Stimulated activated CD8-positive, alpha-beta memory T cell treated with anti-CD3 and anti-CD28 coated beads, Interleukin-15, amount 100 ng/mL, for 1 hour (primary cell): ENCODE measurements at places on chromosomes 3 and 15.

DNA sequence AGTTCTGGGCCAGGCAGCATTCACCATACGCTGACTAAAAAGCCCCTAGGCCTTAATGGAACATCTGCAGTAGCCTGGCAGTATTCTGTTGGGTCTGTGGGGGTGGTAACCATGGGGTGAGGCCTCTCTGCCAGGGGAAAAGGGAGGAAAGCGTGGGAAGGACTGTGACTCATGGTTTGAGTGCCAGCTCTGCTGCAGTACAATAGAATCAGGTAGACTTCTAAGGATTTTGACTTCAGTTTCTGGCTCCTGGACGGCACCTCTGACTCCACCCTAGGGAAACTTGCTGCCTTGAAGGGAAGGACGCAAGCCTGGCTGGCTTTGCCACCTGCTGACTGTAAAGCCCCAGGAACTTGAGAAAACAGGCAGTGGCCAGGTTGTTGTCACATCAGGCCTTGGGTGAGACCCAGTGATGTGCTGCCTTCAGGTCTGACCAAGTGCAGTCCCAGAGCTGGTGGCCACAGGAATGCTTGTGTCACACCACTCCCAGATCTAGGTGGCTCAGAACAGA is 148.6 kb downstream of the SUCNR1 start:
- DNase-seq, result no peak

DNA sequence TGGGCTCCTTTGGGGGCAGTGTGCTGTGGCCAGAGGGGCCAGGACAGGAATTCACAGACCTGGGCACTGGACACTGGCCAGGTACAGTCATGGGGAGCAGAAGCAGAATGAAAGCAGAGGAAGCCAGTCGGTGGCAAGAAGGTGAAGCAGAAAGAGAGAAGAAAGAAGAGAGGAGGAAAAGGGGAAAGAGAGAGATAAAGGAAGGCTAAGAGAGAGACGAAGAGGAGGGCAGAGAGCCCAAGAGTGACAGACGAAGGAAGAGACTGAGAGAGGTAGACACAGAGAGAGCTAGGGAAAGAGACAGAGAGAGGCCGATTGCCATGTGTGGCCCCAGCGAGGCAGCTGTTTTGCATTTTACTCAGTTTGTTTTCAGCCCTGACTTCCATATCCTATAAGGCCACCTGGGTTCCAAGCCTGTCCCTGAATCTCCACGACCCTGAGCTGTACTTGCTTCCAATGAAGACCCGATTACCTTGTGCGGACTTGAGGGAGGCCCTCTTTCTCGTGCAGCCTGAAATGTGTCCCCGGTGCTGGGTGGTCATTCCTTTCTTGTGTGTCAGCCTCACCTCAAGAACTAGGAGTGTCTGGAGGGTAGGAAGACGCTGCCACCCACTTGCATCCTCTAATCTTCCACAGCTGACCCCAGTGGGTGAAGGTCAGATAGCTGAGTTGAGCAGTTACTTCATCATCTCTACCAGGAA is 73.9 kb downstream of the LSM3 start:
- DNase-seq, result no peak

DNA sequence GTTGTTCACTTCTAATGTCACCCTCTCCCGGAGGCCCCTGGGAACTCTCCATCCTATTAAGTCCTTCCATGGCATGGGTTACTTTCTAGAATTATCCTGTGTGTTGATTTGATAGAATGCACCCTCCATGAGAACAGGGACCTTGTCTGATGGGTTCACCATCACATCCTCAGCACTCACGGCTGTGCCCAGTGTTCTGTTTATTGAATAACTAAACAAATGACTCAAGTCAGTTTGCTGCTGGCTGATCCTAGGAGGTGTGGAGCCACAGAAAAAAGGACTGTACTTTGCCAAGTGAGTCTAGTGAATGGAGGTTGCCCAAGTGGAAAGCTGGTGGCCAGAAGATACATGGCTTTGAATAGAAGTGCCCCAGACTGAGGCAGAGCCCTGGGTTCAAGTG is 48.5 kb upstream of the RAB6B start:
- no peak for DNase-seq

DNA sequence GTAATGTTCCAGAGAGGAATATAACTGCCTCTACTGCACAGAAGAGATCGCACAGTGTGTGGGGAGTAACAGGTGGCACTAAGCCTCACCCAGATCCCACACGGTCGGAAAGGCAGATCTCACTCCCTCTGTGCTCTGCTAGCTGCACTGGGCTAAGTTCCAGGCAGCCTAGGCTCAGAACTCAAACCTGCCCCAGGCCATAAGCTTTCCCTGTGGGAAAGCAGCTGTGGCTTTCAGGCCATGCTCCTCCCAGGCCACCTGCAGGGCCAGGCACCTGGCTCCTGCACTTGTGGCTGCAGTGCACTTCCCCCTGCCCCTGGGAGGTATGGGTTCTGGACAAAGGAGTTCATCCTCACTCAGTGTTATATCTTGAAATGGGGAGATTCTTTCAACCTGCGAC is 27.5 kb downstream of the PCCB start:
- no peak for DNase-seq

GRCh38 chr3:174596447-174596982 is 262.6 kb upstream of the NAALADL2 start:
- no peak for DNase-seq

- DNase-seq, result no peak
Measured at GRCh38 chr3:4751502-4752101, 227.6 kb upstream of the BHLHE40 start.

DNA sequence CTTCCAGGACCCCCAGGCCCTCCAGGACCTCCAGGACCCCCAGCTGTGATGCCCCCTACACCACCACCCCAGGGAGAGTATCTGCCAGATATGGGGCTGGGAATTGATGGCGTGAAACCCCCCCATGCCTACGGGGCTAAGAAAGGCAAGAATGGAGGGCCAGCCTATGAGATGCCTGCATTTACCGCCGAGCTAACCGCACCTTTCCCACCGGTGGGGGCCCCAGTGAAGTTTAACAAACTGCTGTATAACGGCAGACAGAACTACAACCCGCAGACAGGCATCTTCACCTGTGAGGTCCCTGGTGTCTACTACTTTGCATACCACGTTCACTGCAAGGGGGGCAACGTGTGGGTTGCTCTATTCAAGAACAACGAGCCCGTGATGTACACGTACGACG is 22.1 kb upstream of the CMSS1 start:
- DNase-seq, result no peak

- no peak for DNase-seq
Measured at GRCh38 chr3:63333815-63334214, 55.7 kb downstream of the SYNPR start.

- DNase-seq, result no peak
Measured at GRCh38 chr3:50612234-50612882, 784 bp upstream of the CISH start.

DNA sequence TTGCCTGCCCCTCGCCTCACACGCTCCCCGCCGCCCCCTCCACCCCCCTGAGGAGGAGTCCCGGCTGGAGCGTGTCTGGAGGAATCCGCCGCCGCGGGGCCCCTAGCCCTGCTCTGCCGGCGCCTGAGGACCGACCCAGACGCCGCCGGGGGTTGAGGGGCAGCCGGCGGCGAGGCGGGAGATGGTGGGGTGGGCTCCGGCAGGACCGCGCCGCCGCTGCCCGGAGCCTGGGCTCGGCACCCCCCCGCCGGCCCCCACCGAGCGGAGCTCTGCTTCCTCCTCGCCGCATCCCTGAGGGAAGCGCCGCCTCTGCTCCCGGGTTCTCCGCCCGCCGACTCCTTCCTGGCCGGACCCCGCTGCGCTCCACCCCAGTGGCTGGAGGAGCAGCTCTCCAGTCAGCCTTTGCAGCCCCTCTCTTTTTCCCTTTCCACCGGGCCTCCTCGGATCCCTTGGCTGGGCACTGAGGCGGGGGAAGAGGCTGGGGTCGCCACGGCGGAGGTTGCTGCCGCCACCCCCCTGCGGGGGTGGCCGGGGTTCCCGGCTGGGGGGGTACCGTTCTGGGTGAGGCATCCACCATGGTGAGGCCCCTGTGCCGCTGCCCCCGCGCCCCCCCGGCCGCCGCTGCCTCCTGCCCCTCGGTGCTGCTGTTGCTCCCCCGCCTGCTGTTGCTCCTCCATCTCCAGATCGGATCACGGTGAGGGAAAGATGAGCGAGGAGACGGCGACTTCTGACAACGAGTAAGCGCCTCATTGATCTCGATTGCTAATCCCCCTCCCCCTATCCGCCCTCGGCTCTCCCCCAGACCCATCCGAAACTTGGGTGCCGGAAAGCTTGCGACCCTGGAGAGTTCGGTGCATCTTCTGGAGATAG is at the start of gene SPRED1:
Gene SPRED1 (plus strand): TSS at position 356 of the 870 bp plus-strand sequence. CDS start 350 bp downstream, at position 706.
- no peak for DNase-seq

GRCh38 chr15:67501177-67501835 is 19.6 kb upstream of the C15orf61 start:
- DNase-seq, result no peak

DNA sequence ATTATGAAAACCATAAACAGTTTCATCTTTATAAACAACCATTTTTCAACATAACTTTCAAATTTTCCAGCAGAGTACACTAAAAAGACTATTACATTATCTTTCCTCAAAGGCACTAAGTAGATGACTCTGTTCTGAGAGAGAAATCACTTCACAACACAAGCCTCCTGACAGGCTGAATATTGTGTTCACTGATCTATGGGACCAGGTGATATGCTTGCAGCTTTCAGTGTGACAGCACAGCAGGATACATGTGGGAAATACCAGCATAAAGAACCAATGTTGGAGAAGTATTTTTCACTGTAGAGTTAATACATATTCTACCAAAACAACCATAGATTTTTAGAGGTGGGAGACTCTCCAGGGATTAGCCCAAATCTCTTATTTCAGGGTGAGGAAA is 350.6 kb downstream of the PLCL2 start:
- DNase-seq, result no peak

DNA sequence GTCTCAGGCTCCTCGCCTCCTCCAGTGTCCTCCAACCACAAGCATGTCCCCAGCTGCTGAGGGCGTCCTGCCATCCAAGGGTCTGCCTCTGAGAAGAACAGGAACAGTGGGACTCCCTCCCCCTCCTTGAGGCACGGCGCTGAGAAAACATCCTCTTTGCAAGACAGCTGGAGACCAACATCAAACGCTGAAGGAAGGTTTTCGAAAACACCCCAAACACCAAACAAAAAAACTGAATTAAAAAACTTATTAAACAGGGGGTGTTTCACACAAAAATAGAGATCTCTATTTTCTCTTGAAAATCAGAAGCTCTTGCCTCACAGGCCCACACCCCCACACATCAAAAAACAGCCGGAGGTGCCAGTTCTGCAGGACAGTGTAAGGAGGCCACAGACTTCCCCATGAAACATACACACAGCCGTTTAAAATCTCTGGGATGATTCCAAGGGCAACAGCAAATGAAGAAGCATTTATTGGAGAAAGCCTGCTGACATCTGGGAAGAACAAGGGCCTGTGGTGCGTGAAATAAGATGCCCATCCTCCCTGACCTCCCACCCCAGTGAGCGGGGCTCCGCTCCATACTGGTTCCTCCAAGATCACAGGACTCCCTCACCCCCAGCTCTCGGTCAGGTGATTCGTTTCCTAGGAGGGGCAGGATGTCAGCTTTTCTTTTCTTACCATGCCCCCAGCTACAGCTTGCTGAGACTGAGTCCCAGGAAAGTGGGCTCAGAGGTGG is 71.3 kb downstream of the NUP210 start:
- DNase-seq, result no peak

GRCh38 chr3:73832426-73832825 is 207.7 kb upstream of the PDZRN3 start:
- no peak for DNase-seq

DNA sequence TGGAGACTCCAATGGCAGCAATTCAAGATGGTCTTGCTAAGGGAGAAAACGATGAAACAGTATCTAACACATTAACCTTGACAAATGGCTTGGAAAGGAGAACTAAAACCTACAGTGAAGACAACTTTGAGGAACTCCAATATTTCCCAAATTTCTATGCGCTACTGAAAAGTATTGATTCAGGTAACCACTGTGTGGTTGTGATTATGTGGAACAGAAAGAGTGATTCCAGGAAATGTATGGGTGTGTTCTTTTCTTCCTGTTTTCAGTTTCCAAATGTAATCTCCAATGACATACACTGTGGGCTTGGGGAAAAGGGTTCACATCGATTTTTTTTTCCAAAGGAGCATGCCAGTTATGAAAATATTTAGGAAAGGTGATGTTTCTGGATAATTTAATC is 10.9 kb downstream of the SCG3 start:
- no peak for DNase-seq

- no peak for DNase-seq
Measured at GRCh38 chr15:50107157-50107556, 11.9 kb downstream of the ATP8B4 start.

DNA sequence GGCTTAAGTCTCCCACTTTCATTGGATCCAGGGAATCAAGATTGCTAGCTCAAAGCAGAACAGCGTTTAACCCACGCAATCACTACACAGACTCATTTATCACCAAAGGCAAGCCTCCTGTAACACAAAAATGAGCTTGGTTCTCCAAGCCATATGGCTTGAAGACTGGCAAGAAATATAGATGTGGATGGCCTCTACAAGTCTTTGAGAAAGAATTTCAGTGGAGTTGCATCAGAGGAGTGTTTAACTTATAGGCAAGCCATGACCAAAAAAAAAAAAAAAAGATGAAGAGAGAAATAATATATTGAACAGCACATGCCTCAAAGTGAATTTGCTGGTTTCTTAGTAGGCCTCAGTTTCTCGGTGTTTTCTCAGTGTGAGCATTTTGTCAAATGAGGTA is 27.3 kb downstream of the PDZRN3 start:
- no peak for DNase-seq

DNA sequence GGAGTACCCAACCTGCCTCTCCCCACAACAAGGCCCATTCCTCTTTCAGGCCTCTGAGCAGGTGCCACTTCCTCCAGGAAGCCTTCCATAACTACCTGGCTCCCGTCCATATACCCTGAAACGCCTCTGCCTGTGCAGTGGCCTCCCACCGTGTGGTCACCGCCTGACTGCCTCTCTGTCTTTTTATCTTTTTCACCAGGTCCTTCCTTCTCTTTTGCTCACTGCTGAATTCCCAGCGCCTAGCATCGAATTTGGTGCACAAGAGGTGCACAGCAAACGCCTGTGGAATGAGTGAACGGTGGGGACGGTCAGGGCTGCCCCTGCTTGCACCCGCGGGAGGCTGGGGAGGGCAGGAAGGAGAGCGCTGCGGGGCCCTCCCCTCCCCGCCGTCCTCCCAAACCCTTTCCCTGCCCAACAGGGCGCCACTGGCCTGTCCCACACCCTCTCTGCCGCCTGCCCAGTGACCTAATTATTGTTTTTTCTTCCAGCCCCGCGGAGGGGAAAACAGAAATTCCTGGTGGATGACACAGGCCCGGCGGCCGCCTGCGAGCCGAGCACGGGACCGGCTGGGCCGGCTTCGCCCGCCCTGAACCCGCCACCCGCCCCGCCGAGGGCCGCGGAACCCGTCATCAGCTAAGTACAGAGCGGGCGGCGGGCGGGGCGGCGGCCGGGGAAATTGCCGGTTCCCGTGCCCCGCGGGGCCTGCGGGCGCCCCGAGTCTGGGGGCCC is 140.1 kb downstream of the SMAD6 start:
- DNase-seq, result no peak
